GM10248 (cell line): ENCODE measurements at places on chromosomes 7 and 10.

- no peak for DNase-seq
These were observed 41.3 kb downstream of the AMZ1 start for GRCh38 chr7:2729031-2729892.

DNA sequence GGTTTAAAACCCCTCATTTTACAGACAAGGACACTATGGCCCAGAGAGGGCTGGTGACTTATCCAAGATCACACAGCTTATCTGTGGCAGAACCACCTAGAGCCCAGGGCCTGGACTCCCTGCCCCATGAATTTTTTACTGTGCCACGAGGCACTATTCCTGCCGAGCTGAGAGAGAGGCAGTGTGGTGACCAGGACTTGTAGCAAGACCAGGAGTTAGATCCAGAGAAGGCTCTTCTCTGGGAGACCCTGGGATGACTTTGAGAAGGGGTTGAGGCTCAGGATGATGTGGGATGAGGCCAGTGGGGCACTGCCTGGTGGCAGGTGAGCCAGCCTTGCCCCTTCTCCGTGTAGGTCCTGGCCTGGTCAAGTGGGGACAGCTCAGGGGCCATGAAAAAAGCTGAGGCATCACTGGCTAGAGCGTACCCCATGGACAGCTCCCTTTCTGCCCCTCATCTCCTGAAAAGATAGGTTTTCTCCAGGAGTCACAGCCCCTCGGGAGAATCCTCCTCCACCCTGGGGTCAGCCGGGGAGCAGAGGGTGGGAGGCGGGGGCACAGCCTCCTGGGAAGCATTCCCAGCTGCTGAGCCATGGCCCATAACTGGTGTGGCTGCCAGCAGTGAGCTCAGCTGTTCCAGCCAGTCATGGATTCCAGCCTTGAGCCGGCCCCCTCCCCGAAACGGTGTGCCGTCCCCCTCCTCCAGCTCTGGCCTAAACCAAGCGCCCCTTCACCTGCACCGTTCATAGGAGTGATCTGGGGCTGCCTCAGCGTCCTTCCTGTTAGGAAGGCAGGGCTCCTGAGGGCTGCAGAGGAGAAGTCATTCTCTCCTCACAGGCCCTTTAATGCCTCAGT, 5.8 kb downstream of the FLNC start:
- no peak for DNase-seq

DNA sequence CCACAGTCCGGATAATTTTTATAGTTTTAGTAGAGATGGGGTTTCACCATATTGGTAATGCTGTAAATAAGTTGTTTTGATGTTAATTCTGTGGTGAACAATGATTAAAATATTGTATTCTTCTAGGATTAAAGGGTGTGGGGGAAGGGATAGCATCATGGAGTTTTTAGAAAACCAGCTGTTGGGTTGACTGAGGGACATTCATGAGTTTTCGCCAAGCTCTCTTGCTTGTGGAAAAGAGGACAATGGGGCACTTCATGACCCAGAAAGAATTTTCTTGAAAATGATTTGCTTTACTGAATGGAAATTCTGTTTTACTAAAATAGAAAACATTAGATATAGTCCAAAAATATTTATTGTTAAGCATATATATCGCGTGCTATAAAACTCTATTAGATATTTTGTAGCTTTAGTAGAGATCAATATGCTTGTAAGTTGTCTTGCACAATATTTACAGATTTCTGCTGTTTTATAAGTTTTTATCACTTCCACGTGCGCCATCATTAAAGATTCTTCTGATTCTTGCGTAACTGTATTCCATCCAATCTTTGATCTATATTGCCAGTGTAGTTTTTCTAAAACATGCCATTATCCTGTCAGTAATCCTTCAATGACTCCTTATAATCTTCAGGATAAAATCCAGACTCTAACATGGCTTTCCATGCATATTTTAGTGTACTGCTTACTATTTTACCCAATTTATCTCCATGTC, 41.8 kb downstream of the LCOR start:
- no peak for DNase-seq

- no peak for DNase-seq
These were observed 38.5 kb downstream of the TCERG1L start for GRCh38 chr10:131272897-131273451.

DNA sequence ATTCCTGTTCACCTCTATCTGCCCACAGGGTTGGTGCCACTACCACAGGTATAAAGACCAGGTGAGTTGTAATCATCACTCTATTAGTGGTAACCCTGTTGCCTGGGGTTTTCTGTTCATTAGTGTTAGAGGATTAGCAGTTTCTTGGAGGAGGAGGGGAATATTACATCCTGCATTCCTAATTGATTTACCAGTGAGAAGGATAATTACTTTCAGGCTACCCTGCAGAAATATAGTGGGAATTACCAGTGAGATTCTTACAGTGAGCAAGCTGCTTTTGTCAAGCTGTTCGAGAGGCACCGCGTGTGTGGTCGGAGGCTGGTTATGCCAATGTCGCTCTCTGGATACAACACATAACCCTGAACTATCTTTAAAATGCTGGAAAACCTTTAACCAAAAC, 280.7 kb downstream of the SORCS3 start:
- DNase-seq = no peak

- no peak for DNase-seq
These were observed 152.5 kb downstream of the PRKAG2 start for GRCh38 chr7:151724250-151724915.
